ENCODE measurements at places on chromosomes 16 and 17. TPM values are rescaled to one million over a fixed set of nuclear protein-coding genes. Genes with fewer than 3 reads are reported as not detected.

DNA sequence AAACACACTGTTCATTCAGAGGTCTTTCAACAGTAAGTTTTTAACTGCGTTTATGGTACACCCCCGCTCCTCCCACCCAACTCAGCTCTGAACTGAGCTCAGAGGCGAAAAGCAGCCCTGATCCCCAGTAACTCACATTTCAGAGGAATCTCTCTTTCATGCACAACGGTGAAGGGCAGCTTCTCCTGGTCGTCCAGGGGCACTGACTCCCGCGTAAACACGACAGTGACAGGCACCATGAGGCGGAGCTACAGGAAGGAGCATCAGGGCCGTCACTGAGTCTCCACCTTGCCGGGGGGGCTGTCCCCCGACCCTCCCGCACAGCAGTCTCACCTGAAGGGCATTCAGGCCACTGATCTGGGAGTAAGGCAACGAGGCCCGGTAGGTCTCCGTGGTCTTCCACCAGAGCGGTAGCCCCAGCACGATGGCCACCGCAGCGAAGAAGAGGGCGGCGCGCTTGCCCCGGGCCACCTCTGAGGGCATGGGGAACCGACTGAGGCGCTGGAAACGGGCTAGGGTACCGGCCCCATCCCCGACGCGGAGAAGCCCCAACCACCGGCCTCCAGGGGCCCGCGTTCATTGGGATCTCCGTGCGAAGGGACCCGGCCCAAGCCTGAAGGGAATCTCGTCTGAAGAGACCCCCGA is 486 bp downstream of the PIGS start:
- peak; percentile 27 for DNase-seq

- no peak for DNase-seq
Measured at GRCh38 chr16:24027466-24027865, 191.7 kb downstream of the PRKCB start.

- no peak for DNase-seq
Measured at GRCh38 chr17:66971264-66971663, 6.8 kb downstream of the CACNG4 start.

GRCh38 chr16:80117556-80118130 is 423.1 kb upstream of the DYNLRB2 start:
- no peak for DNase-seq

GRCh38 chr17:44775838-44776621 is 17.2 kb downstream of the ADAM11 start:
- no peak for DNase-seq

DNA sequence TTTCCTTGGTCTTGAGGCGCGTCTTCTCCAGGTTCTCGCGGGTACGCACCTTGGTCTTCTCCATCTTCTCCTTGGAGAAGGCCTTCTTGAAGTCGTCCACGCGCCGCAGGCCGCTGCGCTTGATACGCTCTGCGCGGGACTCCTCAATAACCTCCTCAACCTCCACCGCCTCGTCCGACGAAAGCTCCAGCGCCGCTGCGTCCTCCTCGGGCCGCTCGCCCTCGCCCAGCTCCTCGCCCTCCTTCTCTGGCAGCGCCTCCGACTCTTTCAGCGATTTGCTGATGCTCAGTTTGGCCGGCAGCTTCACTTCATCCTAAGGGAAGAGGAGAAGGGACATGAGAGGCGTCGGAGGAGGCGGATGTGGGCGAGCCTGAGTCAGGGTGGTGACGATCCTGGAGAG is 16.8 kb upstream of the STAT3 start:
- no peak for DNase-seq

DNA sequence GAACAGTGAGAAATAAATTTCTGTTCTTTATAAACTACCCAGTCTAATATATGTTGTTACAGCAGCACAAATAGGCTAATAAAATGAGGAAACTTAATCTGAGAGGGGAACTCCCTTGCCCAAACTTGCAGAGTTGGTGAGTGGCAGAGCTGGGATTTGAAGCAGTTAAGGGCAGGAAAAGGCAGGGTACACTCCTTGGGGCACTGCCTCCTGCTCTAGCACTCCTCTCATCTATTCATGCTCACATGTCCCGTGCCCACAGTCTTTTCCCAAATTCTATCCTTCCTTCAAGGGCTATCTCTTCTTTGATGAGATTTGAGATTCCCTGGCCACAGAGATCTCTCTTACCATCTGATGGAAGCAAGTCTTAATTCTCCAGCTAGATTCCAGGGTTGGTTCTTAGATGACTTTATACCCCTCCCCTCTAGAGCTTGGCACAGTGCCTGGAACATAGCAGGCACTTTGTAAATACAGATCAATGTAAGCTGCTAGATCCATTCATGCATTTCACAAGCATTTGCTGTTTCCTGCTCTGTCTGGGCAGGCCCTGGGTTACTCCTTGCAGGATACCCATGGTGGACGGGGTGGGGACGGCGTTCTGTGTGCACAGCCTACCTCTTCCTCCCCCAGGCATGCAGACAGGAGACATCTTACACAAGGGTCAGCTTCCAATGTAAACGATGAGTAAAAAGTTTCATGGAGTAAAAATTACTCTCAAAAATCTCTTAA is 39.2 kb upstream of the ABCC12 start:
- DNase-seq, result peak; percentile 10

Gene ZNF19
- total RNA-seq, result 2.2 TPM

Gene SEPHS2
- total RNA-seq, result 7.9 TPM

Data from SK-MEL-5 (cell line).